ENCODE measurements at places on chromosomes 7 and 10.

DNA sequence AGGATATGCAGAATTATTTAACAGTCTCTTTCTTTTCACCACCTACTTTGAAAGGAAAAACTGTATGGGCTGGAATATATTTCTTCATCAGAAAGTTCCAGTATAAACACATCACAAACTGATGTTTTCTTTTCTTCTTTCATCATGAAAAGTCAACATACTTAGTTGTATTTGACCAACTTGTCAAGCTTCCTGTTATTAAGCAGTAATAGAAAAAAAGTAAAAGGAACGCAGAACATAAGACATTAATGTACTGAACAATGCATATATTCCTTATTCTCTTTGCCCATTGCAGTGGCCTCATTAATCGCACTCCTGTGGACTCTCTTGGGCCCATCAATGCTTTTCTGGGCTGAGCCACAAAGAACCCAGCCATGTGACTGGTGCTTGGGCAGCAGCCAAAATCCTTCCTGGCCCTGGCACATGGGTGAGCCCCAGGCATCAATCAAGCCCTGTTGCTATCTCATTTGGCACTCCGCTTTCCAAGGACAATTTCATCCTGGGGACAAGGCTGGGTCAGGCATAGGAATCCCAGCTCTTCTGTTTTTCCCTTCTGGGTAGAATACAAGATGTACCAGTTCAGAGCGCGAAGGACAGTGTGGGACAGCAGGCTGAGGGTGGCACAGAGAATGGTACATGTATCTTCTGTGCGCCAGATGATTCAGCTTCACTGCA, 42.3 kb downstream of the RHOBTB1 start:
- DNase-seq: no peak

DNA sequence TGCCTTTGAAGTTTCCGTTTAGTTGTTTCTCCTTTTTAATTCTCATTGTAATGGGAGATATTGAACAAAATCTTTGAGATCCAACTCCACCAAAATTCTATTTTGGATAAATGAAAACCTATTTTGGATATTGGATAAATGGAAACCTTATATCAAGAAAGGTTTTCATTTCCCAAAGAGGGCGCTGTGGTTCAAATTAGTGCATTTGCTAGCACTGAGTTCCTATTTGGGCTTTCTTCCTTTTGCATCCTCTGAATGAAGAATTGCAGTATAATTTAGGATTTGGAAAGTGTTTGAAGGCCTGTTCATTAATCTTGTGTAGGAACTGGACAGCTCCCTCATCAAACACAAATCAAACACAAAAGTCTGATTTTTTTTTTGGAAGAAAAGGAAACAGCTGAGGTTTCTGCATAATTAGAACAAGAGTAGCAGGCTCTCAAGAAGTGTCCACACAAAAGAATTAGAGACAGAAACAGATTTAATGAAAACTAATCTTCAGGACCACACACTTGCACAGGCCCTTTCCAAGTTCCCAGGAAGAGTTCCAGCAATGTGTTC, 80.8 kb upstream of the KLF14 start:
- DNase-seq: no peak

GRCh38 chr7:55657654-55658053, 85.4 kb upstream of the VOPP1 start:
- DNase-seq: no peak

GRCh38 chr7:134722786-134723322, 56.6 kb upstream of the CALD1 start:
- DNase-seq: no peak

DNA sequence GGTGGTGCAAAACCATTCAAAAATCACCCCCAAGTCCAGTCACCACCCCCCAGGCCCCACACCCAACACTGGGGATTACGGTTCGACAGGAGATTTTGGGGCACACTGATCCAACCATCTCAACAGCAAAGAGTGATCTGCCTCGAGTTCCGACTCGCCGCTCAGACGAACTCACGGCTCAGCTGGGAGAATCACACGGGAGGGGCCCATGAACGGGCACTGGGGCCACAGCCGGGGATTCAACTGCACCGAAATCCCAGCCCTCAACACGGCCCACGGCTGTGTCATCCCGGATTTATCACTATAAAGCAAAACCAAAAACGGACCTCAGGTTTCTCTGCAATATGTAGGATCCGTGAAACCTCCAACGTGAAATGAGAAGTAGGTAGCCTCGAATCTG, 460.0 kb downstream of the DNAJB6 start:
- DNase-seq: no peak

DNA sequence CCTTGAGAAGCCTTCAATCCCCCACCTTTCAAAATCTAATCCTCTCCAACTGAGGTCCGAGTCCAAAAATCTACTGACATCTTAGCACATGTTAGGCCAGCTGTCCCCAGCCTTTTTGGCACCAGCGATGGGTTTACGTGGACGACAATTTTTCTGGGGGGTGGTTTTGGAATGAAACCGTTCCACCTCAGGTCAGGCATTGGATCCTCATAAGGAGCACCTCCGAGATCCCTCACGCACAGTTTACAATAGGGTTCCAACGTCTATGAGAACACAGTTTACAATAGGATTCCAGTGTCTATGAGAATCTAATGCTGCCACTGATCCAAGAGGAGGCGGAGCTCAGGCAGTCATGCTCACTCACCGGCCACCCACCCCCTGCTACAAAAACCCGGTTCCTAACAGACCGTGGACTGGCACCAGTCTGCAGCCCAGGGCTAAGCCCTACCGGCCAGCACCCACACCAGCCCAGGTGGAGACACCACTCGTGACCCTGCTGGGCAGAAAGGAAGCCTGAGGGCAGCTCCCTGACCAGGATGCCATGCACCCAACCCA, 107.6 kb downstream of the DIP2C start:
- DNase-seq: no peak

- no peak for DNase-seq
These were observed 47.8 kb downstream of the SHH start for GRCh38 chr7:155764438-155764793.

DNA sequence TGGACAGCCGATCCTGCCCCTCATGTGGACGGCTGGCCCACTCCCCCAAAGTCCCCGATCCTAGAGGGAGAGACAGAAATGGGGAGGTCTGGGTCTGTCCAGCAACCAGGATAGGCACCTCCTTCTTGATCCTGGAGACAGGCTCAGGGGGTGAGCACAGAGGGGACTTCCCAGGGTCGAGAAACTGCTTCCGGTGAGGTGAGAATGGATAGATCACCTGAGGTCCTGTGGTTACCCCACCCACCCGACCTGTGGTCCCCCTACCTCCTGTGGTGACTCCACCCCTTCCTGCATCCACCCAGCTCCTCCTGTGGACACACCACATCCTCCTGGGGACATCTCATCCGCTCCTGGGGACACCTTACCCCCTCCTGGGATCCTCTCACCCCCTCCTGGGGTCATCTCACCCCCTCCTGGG, 27.4 kb upstream of the RASGEF1A start:
- no peak for DNase-seq

- no peak for DNase-seq
These were observed 3.3 kb downstream of the AVPI1 start for GRCh38 chr10:97683556-97684367.

DNA sequence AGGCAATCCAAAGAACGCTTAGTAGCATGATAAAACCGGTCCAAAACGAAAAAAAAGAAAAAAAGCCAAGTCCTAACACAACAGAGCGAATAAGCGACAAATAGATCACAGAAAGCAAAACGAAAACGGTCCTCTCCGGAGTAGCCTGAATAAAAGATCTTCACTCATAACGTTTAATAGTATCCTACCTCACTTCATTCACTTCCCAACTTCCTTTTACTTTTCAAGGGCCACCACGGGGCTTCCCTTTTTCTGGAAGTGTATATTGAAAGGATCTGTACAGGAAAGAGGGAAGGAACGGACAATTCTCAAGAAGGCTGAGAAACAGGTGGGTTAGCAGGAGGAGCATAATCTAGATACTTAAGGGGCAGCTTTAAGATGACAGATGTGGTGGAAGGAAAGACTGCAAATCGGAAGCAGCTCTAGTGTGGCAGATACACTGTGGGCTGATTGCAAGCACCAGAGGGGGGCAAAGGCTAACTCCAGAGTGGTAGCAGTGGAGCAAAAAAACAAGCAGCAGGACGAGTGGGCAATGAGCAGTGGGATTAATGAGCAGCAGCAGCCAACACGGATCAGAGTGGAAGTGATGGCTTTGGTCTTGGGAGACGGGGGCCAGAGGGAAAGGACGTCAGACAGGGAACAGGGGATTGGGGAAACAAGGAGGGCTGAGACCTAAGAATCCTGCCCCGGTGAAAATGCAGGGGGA, 866 bp downstream of the CNOT4 start:
- DNase-seq: no peak

DNA sequence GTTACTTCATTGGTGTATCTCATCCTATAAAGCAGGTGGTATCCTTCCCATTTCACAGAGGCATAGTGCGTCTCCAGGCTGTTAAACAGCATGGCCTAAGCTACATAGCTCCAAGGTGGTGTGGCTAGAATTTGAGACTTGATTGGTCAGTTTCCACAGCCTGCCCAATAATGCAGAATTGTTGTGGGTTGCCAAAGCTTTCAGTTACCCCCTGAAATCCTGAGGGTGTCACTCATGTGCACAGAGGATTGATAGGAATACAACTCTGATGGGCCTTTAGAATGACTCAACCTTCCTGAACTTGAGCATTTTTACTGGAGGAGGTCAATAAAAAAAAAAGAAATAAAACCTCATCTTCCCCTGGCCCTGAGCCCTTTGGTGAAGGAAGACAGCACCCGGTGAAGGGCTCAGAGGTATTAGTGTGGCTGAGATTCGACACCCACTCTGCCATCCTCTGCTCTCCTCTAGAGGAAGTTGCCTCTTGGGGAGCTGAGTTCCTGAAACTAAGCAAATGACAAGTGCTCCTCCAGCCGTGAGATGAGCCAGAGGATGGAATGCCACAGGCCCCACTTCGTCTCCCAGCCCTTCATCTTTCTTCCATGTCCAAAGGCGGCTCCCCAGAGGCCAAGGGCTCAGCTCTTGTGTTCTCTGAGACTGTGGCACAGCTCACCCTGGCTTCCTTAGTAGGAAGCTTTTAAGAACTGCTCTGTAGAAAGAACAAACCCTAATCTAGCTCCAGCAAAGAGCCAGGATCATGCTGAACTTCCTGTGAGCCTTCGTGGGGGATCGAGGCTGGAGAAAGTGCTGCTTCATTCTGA, 1.0 kb downstream of the ACSL5 start:
- DNase-seq: no peak

GRCh38 chr10:114694752-114695151, 36.7 kb upstream of the ABLIM1 start:
- DNase-seq: no peak

DNA sequence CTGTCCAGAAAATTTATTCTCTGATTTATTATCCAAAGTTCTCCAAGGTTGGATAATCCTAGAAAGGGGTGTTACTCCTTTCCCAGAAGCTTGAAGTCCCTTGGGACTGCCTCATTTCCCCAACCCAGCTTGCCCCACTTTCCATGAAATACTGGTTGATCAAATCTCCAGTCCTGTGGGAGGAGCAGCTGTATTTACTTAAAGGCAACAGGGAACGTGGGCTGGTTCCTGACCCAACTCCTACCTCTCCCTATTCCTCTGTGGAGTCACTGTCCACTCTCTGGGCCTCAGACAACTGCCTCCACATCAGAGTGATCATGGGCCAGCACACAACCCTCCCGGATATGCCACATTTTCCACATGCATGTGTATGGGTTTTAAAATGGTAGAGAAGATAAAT, 166.2 kb upstream of the PRR15 start:
- DNase-seq: no peak

GRCh38 chr7:111089822-111090426, 1.0 kb upstream of the LRRN3 start:
- no peak for DNase-seq

GRCh38 chr7:22724861-22725260, 2.1 kb upstream of the IL6 start:
- DNase-seq: no peak

GRCh38 chr10:688312-689120, 952 bp downstream of the DIP2C start:
- DNase-seq: peak; percentile 75

DNA sequence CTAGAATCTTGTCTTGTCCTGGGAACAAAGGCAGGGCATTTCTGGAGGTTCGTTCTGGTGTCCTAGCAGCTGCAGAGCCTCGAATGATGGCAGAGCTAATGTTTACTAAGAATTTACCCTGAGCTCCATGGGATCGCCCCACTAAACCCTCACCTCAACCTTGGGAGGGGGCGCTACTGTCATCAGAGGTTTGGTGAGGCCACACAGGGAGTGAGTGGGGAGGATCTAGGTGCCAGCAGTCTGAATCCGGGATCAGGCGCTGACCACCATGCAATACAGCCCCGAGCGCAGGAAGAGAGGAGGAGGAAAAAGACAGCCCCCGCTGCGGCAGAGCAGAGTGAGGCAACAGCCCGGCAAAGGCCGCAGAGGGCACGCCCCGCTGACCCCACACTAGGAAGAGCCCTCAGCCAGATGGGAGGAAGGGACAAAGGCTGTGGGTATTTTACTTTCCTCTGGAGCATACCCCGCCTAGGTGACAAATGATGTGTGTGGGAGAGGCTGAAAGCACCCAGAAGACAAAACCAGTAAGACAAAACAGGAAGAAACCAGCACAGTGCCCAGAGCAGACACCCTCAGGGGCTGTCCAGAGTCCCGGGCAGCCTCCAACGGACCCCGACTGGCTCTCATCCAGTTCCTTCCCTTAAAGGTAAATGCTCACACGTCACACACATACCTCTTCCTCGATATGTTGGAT, 103.5 kb downstream of the FAM53B start:
- no peak for DNase-seq

DNA sequence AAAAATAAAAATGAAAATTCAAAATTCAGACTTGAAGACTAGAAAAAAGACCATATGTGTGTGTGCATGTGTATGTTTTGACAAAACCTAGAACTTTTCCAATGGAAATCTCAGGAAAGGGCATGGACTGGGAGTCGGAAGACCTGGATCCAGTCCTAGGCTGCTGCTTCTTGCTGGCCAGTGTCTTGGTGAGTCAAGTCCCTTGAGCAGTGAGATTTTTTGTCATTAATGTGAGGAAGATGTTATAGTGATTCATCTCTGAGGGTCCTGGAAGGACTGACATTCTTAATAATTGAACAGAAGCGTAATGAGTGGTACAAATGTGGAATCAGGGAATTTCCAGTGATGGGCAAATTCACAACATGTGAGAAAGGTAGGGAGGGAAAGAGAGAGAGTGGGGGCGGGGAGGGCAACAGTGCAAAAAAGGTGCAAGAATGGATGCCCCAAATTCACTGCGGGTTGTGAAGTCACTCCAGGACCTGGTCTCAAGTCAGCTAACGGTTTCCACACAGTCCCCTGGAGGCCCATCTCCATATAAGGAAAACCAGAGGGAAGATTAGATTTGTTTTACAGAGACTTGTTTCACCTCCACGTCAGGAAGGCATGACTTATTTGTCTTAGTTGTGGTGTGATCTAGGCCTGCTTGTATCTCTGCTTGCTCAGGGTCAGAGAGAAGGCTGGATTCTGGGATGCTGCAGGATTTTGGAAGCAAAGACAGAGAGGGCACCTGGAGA, 201.7 kb downstream of the BUB3 start:
- DNase-seq: no peak

DNA sequence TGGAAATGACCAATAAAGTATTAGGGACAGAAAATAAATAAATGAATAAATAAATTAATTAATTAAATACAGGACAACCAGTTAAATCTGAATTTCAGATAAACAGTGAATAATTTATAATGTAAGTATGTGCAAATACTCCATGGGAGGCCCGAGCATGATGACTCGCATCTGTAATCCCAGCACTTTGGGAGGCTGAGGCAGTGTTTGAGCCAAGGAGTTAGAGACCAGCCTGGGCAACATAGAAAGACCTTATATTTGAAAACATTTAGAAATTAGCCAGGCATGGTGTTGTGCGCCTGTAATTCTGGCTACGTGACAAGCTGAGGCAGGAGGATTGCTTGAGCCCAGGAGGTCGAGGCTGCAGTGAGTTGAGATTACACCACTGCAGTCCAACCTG, 123.7 kb downstream of the CUL2 start:
- no peak for DNase-seq
